ENCODE measurements at places on chromosomes 2 and 18.

DNA sequence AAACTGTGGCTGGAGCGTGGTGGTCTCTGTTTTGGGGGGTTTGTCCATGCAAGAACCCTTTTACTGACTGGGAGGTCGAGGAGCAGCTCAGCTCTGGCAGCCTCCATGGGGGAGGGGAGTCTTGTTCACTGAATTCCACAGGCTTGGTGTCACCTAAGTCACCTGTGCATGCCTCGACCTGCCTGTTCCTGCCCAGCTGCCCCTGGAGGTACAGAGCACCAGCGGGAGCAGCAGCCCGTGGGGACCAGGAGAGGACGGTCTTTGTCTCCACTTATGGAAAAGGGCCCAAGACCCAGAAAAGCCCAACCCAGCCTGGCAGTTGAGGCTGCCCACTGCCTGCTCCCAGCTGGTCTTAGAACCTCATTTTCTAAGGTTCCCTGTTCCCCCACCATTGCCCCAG lies 168.7 kb upstream of the AGAP1 start:
- no peak for DNase-seq

GRCh38 chr2:232523402-232523681 lies 2.6 kb upstream of the CHRND start:
- DNase-seq: no peak

GRCh38 chr2:40283111-40283909 lies 168.6 kb downstream of the SLC8A1 start:
- no peak for DNase-seq

- DNase-seq: no peak
Measured at GRCh38 chr2:167928434-167928833, 319.0 kb downstream of the STK39 start.

DNA sequence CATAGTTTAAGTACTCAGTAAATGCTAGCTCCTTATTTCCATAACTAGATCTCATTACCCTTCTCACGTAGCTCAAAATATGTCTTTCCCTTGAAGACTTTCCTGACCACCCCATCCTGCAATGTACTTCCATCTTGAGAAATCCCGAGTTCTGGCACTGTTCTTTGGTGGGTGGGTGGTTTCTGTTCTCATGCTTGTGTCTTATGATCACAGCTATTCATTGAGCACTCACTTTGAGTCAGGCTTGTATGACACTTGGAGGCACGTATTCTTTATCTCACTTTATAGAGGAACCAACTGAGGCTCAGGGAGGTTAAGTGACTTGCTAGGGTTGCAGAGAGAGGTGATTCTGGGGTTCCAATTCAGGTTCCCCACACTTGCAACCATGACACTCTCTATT lies 9.0 kb upstream of the CLIP4 start:
- no peak for DNase-seq

GRCh38 chr2:99858951-99859596 lies 283.3 kb downstream of the AFF3 start:
- DNase-seq: no peak

DNA sequence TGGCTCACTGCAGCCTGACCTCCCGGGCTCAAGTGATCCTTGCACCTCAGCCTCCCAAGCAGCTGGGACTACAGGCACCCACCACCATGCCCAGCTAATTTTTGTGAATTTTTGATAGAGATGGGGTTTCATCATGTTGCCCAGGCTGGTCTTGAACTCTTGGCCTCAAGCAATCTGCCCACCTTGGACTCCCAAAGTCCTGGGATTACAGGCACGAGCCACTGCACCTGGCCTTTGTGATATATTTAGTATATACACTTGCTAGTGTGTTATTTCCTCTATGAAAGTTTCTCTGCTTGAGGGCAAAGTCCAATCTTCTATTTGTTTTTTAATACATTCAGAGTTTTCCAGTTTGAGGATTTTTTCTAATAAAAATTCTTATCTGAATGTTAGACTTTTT lies 119.3 kb downstream of the GALNT3 start:
- no peak for DNase-seq

- peak; percentile 21 for DNase-seq
Measured at GRCh38 chr2:84846041-84846663, 34.7 kb downstream of the TRABD2A start.

- DNase-seq: no peak
Measured at GRCh38 chr2:16281451-16282335, 341.3 kb downstream of the MYCN start.

GRCh38 chr18:32277549-32277948 lies 87.7 kb downstream of the MEP1B start:
- DNase-seq: no peak

DNA sequence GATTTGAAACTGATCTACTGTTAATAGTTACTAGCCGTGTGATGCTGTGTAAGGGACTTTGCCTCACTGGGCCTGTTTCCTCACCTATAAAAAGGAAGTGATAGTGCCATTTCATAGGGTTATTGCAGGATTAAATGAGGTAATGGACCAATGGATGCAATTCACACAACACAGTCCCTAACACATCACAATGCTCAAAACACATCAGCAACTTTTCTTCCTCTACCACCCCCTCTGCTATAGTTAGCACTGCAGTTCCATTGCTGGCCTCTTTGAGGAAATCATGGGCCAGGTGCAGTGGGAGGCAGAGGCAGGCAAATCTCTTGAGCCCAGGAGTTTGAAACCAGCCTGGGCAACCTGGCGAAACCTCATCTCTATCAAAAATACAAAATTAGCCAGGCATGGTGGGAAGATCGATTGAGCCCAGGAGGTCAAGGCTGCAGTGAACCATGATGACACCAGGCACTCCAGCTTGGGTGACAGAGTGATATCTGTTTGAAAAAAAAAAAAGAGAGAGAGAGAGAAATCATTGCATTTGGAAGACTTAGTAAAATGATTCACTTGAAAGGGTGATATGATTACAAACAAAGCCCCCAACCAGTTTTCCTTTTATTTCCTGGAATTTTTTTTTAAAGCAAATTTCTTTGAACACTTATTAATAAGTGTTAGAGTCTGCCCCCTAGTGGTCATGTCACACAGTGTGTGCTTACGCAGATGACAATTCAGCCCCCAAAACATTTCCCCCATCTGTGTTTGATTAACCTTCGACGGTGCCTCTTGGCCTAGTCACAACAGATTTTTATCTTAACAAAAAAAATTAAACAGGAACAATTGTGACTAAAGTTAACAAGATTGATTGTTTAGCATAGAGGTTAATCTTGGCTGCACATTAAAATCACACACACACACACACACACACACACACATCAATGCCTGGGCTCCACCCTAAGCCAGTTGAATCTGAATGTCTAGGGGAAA lies 88.6 kb upstream of the BCL11A start:
- peak; percentile 16 for DNase-seq

- DNase-seq: no peak
Measured at GRCh38 chr2:101328474-101329007, 20.0 kb upstream of the RNF149 start.

Data from activated CD4-positive, alpha-beta T cell treated with anti-CD3 and anti-CD28 coated beads, Interleukin-2, amount 50 U/mL, for 24 hours (primary cell).